ENCODE measurements at places on chromosomes 4 and X.

GRCh38 chr4:20078644-20079043, 173.1 kb upstream of the SLIT2 start:
- no peak overlapping the region for H3K27ac ChIP-seq
- no peaks in the 10 kb centered on the region for H3K36me3 ChIP-seq
- H3K4me1 ChIP-seq: peaks cover 6% of the 10 kb centered on the region
- no peak for DNase-seq
- H3K4me3 ChIP-seq: no peak overlapping the region
- no peaks in the 10 kb centered on the region for H3K27me3 ChIP-seq

DNA sequence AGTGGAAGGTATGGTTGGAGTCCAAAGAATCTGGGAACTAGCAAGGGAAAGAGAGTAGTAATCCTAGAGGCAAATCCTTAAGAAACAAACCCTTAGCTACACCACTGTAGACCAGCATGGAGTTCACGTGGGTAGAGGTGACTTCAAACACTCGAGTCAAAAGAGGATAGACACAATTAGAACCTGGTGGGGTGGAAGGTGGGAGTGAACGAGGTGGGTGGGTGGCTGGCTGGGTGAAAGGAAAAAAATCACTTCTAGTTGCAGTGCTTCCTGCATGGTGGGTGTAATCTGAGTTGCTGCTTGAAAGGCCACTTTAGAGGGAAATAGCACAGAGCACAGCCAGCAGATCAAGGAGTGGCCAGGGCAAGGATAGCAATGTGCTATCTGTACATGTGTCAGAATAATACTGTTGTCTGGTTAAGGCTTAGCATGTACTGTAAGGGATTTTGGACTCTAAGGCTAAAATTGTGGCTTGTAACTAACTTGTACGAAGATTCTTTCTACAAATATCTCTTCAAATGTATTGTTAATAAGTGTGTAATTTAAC, 356.2 kb downstream of the GRIA2 start:
- H3K36me3 ChIP-seq: no peaks in the 10 kb centered on the region
- peaks cover 7% of the 10 kb centered on the region for H3K4me1 ChIP-seq
- no peak for DNase-seq
- no peaks in the 10 kb centered on the region for H3K27me3 ChIP-seq
- H3K27ac ChIP-seq: peak overlapping the region; percentile 60
- no peak overlapping the region for H3K4me3 ChIP-seq

GRCh38 chr4:156132196-156132595, 178.5 kb upstream of the CTSO start:
- no peaks in the 10 kb centered on the region for H3K36me3 ChIP-seq
- no peak for DNase-seq
- H3K27me3 ChIP-seq: no peaks in the 10 kb centered on the region
- H3K4me1 ChIP-seq: no peaks in the 10 kb centered on the region
- no peak overlapping the region for H3K27ac ChIP-seq

DNA sequence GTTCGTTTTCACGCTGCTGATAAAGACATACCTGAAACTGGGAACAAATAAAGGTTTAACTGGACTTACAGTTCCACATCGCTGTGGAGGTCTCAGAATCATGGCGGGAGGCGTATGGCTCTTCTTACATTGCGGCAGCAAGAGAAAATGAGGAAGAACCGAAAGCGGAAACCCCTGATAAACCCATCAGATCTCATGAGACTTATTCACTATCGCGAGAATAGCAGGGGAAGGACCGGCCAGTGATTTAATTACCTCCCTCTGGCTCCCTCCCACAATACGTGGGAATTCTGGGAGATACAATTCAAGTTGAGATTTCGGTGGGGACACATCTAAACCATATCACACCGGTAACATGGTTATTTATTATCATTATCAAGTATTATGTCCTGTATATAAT, 2204.5 kb downstream of the ARAP2 start:
- DNase-seq: no peak
- no peaks in the 10 kb centered on the region for H3K36me3 ChIP-seq
- H3K27ac ChIP-seq: no peak overlapping the region
- H3K4me3 ChIP-seq: no peak overlapping the region

DNA sequence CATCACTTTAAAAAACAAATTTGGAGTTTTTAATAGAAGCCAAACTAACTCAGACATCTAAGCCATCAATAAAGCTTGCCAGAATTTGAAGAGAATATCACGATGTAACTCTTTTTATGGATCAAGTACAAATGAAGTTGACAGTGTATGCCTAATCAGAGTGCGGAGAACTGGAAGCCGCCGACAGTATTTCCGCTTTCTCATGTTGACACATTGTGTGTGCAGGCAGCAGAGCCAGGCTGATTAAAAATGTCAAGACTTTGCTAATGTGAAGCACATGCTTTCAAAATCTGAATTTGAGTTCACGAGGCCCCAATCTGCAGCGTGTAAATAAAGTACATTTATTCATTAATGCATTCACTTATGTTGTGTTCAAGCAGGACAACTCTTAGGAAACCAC, 161.2 kb downstream of the TENM3 start:
- peaks cover 46% of the 10 kb centered on the region for H3K36me3 ChIP-seq
- no peak overlapping the region for H3K27ac ChIP-seq
- H3K4me1 ChIP-seq: peaks cover 11% of the 10 kb centered on the region
- no peak for DNase-seq
- H3K27me3 ChIP-seq: no peaks in the 10 kb centered on the region

DNA sequence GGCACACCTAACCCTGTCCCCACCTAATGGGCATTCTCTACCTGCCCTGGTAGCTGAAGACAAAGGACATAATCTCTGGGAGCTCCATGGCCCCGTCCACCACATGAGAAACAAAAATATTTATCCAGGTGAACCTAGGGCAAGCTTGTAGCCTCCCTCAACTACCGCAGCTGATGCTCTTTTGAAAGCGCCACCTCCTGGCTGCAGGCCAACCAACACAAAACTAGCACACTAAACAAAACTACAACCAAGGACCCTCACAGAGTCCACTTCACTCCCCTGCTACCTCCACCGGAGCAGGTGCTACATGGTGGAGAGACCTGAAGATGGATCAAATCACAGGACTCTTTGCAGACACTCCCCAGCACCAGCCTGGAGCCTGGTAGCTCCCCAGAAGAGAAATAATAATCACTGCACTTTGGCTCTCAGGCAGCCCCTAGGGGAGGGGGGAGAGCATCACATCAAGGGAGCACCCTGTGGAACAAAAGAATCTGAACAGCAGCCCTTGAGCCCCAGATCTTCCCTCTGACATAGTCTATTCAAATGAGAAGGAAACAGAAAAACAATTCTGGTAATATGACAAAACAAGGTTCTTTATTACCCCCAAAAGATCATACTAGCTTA, 111.3 kb upstream of the ATP8A1 start:
- no peak for DNase-seq
- H3K27me3 ChIP-seq: peaks cover 14% of the 10 kb centered on the region
- peaks cover 4% of the 10 kb centered on the region for H3K4me1 ChIP-seq
- H3K36me3 ChIP-seq: no peaks in the 10 kb centered on the region

GRCh38 chr4:8440492-8441311, at the start of the genes ACOX3 and TRMT44:
ACOX3 (minus strand) TSS chr4:8440723; CDS start chr4:8416521, 24,202 bp downstream.
TRMT44 (plus strand) TSS chr4:8440777; CDS start chr4:8440823, 46 bp downstream.
- H3K27me3 ChIP-seq: peaks cover 12% of the 10 kb centered on the region
- peak; percentile 95 for DNase-seq
- peaks cover 55% of the 10 kb centered on the region for H3K4me1 ChIP-seq
- H3K4me3 ChIP-seq: peak within 1 kb of the TSS; percentile 87
- peaks cover 12% of the 10 kb centered on the region for H3K36me3 ChIP-seq
- H3K27ac ChIP-seq: peak within 1 kb of the TSS; percentile 98

DNA sequence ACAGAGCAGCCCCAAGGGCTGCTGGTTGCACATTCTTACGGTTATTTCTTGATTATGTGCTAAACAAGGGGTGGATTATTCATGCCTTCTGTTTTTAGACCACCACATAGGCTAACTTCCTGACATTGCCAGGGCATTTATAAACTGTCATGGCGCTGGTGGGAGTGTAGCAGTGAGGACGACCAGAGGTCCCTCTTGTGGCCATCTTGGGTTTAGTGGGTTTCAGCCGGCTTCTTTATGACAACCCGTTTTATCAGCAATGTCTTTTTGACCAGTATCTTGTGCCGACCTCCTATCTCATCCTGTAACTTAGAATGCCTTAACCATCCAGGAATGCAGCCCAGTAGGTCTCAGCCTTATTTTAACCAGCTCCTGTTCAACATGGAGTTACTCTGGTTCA, 212.4 kb upstream of the GRID2 start:
- H3K4me1 ChIP-seq: no peaks in the 10 kb centered on the region
- no peak for DNase-seq
- no peak overlapping the region for H3K27ac ChIP-seq

GRCh38 chr4:88097301-88097700, 61.1 kb downstream of the ABCG2 start:
- no peaks in the 10 kb centered on the region for H3K36me3 ChIP-seq
- no peak overlapping the region for H3K4me3 ChIP-seq
- H3K27ac ChIP-seq: no peak overlapping the region
- no peak for DNase-seq

DNA sequence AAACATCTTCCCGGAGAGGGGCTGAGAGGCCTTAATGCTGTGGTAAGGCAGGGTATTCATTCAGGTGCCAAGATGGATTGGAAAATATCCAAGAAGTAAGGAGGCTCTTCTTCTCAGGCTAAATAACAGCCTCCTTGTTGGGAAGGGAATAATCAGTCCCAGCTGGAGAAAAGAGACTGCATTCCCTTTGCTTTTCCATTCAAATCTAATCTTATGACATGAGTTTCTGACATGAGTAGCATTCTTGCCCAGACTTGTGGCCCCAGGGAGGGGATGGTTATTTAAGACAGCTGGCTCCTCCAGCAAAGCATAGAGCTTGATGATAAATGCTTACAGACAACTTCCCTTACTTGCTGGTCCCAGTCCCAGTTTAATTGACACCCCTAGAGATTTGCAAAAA, 98.3 kb downstream of the DCLK2 start:
- peaks cover 13% of the 10 kb centered on the region for H3K27me3 ChIP-seq
- H3K36me3 ChIP-seq: no peaks in the 10 kb centered on the region
- peaks cover 21% of the 10 kb centered on the region for H3K4me1 ChIP-seq
- H3K4me3 ChIP-seq: no peak overlapping the region
- no peak for DNase-seq

DNA sequence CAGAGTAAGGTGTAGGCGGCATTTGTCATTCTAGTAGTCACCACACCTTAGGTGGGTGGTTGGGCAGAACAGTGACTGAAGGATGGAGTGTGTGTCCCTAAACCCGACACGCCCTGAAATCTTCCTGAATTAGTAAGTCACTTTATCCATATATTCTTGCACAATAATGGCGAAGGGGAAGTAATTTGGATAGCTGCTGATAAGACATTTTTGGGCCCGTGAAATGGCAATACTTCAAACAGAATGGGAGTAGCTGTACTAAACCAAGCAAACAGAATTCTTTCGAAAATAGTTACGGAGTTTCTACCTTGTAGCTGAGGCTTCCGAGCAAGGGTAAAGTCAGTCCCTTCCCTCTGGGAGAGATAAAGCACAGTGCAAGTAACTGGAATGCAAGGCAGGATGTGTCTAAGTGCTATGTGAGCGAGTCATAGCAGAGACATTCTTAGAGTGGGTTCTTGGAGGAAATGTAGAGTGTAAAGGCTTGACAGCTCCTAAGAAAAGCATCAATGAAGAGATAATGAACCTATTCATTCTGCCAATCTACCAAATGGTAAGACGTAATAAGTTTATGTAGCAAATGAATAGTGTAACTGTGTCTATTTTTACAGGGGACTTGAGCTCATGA, 72.8 kb downstream of the CLCN5 start:
- no peak for DNase-seq
- no peaks in the 10 kb centered on the region for H3K27me3 ChIP-seq
- peaks cover 13% of the 10 kb centered on the region for H3K4me1 ChIP-seq
- H3K36me3 ChIP-seq: no peaks in the 10 kb centered on the region

GRCh38 chrX:97401154-97401553, 517.4 kb downstream of the RPA4 start:
- H3K4me3 ChIP-seq: peak overlapping the region; percentile 31
- H3K27me3 ChIP-seq: no peaks in the 10 kb centered on the region
- peak overlapping the region; percentile 77 for H3K27ac ChIP-seq
- DNase-seq: no peak

- no peaks in the 10 kb centered on the region for H3K36me3 ChIP-seq
- H3K4me3 ChIP-seq: peak overlapping the region; percentile 70
- H3K4me1 ChIP-seq: peaks cover 4% of the 10 kb centered on the region
- no peak overlapping the region for H3K27ac ChIP-seq
- peak; percentile 17 for DNase-seq
These were observed 44.9 kb upstream of the FAM47C start for GRCh38 chrX:36963069-36963808.

DNA sequence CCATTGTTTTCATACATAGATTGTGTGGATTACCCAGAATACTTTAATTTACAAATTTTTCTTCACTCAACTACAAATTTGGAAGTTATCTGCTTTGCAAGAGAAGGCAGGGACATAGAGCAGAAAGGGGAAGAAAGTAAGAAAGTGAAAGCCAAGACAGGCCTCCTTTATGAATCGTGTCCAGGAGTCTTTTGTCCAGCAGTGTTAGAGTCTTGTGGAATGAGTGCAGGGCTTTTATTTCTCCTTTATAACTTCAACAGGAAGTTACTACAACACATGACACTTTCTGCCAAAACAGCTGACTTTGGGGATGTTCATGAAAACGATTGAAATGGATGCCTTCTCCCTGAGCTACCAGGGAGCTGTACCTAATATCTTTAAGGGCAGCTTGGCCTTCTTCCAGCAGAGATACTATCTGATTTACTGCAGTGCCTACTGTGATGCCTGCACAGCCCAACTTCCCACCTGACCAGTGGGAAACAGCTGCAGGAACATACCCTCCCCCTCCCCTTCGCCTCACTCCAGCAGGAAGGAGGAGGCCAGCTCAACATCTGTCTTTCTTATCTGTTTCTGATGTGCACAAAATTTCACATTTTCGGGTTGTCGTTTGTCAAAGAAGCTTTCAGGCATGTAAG, 557.7 kb upstream of the SLIT2 start:
- peaks cover 4% of the 10 kb centered on the region for H3K36me3 ChIP-seq
- peaks cover 22% of the 10 kb centered on the region for H3K4me1 ChIP-seq
- H3K27ac ChIP-seq: no peak overlapping the region
- DNase-seq: peak; percentile 12
- H3K27me3 ChIP-seq: peaks cover 3% of the 10 kb centered on the region

DNA sequence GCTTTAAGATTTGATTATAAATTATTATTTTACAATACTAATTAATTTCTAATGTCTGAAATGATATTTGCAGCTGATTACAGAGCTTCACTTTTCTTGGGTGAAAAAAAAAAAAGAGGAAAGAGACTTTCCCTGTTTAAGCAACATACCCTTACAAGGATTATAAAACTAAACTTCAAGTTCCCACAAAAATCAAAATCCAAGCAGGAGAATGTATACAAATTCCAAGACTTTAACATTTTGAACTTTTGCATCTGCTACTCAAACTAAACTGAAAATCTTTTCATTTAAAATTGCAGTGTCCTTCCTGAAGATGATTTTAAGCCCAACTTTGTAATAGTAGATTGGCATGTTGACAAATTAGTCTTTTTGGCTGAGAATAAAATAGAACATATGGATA, 742.4 kb upstream of the INTU start:
- peaks cover 12% of the 10 kb centered on the region for H3K4me1 ChIP-seq
- H3K36me3 ChIP-seq: no peaks in the 10 kb centered on the region
- DNase-seq: no peak
- H3K27me3 ChIP-seq: peaks cover 3% of the 10 kb centered on the region
- no peak overlapping the region for H3K4me3 ChIP-seq

DNA sequence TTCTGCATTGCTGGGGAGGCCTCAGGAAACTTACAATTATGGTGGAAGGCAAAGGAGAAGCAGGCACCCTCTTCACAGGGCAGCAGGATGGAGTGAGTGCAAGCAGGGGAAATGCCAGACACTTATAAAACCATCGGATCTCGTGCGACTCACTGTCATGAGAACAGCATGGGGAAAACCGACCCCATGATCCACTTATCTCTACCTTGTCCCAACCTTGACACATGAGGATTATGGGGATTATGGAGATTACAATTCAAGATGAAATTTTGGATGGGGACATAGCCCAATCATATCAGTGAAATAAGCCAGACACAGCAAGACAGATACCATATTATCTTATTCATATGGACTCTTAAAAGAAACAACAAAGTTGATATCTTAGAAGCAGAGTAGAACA, 134.9 kb downstream of the C4orf33 start:
- no peaks in the 10 kb centered on the region for H3K36me3 ChIP-seq
- no peak for DNase-seq
- no peak overlapping the region for H3K4me3 ChIP-seq
- peaks cover 37% of the 10 kb centered on the region for H3K4me1 ChIP-seq

Data from nephron progenitor cell (in vitro differentiated cells).